ENCODE measurements at places on chromosomes 3 and 15.
A peak's percentile ranks its signal among the peaks of the same experiment; 100 is the strongest.

- DNase-seq, result no peak
Measured at GRCh38 chr3:72165317-72165716, 380.4 kb upstream of the PROK2 start.

DNA sequence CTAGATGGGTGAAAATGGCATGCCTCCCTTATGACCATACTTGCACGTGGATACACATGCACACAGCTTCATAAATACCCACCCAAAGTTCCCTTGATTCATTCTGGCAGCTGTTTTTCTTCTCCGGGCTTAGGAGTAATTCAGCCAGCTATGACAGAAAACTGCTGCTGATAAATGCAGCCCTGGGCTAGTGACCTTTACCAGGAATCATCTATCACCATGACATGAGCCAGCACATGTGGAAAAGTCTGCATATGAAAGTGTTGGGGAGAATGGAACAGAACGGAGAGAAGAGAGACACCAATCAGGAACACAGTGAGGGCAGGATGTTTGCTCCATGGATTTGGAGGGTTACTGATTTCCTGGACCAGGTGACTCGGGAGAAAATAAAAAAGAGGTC lies 706.3 kb downstream of the PDCD6IP start:
- DNase-seq, result no peak

DNA sequence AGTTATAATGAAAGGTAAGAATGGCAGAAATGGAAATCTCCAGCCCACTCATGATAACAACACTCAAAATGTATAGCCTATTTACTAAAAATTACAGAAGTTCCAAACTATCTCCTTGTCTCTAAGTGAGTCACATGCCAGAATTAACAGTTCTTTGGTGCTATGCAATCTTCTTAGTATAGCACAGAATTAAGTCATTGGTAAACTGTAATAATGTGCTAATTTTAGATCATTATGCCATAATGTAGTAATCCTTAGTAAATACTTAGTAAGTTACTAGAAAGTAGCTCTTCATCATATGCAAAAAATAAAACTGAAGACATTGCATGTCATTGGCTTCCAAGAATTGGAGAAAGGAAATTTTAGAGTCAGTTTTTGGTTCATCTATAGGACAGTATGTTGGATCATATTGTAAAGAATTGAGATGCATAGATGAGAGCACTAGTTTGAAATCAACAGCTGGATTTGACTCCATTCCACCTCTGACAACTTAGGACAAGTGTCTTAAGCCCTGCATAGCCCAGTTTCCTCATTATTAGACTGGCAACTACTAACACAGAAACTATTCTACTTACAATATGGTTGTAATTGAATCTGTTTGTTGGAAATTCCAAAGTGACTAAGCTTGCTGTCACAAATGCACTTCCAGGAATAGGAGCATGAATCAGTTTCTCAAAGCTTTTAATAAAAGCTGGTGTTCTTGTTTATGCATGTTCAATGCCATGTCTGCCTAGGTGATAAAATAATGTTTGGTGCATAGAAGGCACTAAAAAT lies 40.1 kb upstream of the CD47 start:
- DNase-seq, result no peak

GRCh38 chr3:184537885-184538665 lies 23.5 kb upstream of the EPHB3 start:
- DNase-seq, result no peak

DNA sequence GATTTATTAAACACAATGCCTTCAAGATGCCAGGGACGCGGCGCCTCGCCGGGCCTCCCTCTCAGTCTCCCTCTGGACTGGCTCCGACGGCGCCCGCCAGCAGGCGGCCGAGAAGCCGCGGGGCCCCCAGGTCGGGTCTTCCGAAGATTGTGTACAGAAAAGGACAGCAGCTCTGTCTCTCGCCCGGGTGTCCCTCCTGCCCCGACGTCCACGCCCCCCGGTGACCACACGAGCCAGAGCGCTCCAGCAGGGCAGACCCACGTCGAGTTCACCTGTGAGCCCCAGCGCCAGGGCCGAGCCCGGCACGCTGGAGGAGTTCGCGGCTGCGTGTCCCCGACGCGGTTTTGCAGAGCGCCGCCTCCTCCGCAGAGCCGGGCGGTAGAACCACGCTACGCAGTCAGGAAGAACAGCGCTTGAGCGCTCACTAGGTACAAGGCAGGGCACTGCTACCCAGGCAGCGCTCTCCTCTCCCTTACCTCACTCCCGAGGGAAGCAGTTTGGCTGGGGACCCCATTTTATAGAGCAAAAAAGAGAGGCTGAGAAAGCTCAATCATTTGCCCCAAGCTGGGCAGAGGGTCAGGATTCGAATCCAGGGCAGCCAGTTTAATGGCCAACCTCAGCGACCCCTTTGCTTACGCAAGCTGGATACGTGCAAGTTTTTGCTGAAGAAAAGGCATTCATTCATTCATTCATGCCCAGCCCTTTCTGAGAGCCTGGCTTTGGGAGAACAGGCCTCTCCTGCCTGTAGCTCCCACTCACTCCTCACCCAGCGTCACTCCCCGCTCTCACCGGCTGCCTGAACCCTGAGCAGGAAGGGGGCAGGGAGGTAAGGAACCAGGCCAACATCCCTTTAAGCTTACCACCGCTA lies 3.0 kb upstream of the TLE3 start:
- peak; percentile 54 for DNase-seq

DNA sequence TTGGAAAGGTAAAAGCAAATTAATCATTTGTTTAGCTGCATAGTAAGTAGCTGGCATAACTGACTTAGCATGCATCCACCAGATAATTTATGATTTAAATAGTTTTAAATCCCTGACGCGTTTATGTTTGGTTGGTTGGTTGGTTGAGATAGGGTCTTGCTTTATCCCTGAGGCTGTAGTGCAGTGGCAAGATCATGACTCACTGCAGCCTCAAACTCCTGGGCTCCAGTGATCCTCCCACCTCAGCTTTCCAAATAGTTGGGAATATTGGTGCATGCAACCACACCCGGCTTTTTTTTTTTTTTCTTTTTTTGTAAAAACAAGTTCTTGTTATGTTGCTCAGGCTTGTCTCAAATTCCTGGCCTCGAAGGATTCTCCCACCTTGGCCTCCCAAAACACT lies 263.4 kb downstream of the MCTP2 start:
- no peak for DNase-seq

All from activated T-helper 9 cell treated with anti-CD3 and anti-CD28 coated beads, Interleukin-2, amount 50 U/mL, for 16 hours (primary cell).